Fibroblast of skin of right quadriceps (primary cell): ENCODE measurements at places on chromosomes 7 and 10.

DNA sequence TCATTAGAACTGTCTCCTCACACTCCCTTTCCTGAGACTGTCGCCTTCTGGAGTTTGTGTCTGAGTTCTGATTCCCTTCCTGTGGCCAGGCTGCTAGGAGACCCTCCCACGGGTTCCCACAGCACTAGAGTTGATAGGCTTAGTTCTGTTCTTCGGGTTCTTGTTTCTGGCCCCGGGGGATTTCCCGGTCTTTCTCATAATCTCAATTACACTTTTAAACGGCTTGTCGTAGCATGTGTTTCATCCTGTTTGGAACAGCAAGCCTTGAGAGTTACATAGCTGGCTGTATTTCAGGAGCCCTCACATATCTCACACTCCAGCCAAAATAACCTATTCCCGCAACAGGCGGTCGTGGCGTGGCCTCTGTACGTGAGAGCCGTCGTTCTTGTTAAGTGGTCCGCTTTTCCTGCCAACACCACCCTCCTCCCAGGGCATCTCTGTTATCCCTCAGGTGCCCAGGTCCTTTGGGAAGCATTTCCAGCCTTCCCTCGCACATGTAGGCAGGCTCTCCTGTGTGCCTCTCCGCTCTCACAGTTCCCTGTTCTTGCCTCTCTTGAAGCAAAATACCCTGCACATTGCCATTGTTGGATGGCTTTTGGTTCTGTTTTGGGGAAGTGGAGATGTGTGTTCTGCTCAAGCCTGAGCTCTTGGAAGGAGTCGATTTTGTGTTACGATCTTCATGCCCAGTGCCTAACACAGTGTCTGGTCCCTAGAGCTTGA lies 46.0 kb downstream of the CDC123 start:
- DNase-seq, result no peak

- peak; percentile 98 for DNase-seq
These were observed 92.0 kb upstream of the MKLN1 start for GRCh38 chr7:131235489-131236317.

- no peak for DNase-seq
These were observed 617.1 kb downstream of the KCNMA1 start for GRCh38 chr10:77020426-77021040.

- DNase-seq, result peak; percentile 69
These were observed 54.7 kb downstream of the EMX2 start for GRCh38 chr10:117597216-117597615.

DNA sequence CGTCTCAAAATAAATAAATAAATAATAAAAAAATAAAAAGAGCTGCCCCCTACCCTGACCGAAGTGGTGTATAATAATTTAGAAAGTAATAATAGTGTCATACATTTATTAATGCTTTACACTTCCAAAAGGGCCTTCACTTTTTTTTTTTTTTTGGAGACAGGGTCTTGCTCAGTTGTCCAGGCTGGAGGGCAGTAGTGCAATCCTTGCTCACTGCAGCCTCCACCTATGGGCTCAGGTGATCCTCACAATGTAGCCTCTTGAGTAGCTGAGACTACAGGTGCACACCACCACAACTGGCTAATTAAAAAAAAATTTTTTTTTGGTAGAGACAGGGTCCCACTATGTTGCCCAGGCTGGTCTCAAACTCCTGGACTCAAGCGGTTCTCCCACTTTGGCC lies 1.4 kb downstream of the FAM149B1 start:
- no peak for DNase-seq
